ENCODE measurements at places on chromosomes 5 and 9.

DNA sequence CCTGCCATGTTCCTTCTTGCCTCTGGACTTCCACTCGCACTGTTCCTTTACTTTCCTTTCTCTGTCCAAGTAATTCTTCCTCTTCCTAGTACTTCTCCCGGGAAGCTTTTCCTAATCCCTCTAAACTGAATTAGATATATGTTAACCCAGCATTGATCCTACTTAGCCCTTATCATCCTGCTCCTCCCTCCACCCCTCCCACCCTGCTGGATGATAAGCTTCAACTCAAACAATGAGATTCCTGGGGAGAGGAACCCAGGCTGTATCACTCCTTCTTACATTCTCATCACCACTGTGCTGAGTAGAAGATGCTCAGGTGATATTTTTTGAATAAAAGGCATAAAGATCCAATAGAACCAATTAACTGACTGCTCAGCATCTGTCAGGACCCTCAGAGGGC lies 45.7 kb downstream of the CDK5RAP2 start:
- no peak for DNase-seq

GRCh38 chr9:81592887-81593266 lies 96.5 kb downstream of the TLE1 start:
- DNase-seq: no peak

DNA sequence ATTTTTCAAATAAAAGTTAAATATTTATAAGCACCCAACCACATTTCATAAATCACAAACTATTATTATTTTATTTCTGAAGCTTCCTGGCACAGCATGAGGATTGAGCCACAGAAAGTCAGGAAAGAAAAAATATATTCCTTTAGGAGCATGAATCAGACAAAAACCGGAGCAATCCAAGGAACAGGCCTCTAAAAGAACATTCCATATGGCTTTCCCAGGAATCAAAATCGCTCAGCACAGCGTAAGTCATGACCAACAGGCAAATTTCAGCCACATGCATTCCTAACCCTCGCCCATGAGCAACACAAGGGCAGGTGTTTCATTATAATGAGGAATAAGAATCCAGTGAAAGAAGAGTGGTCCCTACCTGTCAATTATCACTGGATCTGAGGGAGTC lies 26.7 kb downstream of the EBF1 start:
- no peak for DNase-seq

- no peak for DNase-seq
Measured at GRCh38 chr9:13047827-13048587, 231.5 kb downstream of the MPDZ start.

DNA sequence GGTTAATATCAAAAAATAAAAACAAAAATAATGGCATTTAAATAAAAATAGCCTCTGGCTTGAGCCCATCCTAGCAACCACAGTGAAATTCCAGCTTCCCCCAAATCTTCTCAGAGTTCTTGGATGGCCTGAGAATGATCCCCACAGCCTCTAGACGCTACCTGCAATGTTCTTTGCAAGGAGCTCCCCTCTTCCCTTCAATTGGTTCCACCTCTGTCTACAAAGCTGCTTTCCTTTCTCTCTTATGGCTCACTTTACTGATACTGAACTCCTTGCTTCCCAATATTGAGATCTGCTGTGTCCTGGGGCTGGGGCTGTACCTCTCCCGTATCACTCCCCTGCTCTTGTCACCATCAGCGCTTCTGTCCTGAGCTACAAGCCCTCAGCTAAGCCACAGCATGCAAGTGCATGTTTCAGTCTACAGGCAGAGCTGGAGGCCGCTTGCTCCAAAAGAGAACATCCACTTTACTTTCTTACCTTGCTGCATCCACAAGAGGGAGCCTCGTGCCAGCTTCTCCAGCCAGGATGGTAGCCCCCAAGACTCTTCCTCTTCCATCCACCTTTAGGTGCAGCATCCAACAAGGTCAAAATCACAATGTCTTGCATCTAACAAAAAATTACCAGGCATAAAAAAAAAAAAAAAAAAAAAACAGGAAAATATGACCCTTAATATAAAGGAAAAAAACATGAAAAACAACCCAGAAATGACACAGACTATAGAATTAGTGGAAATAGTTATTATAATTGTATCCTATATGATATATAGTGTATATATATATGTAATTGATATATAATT lies 57.4 kb upstream of the PRSS3 start:
- DNase-seq: no peak

DNA sequence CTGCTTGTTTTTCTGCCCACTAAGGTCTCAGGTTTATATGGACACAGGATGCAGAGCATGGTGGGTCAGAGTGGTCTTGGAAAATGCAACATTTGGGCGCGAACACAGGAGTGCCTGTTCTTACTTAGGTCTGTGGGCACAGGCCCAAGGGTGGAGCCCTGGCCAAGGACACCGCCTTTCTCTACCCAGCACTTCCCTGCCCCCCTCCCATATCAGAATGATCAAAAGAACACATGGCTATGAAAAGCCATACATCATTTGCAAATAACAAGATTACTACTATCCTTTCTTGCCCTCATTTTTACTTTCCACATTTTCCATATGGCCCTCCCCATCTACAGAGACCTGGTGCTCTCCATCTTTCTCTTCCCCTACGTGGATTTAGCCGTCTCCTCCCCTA lies 162.2 kb downstream of the ENC1 start:
- no peak for DNase-seq

- DNase-seq: no peak
Measured at GRCh38 chr5:55327281-55327680, 19.5 kb downstream of the MTREX start.

DNA sequence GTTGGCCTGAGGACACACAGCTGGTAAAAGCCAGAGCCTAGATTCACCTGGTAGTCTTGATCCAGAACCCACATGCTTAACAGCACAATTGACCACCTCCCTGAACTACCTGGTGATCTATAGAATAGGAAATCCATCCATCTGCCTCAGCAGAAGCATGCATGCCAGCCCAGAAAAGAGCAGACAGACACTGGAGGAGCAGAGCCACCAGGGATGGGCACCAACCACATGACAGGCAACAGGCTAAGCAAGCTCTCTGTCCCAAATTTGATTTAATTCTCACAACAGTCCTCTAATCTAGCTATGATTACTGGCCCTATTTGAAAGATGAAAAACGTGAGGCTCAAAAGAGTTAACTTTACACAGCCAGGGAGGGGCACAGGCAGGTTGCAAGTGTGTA lies 208.1 kb downstream of the SPOCK1 start:
- no peak for DNase-seq

DNA sequence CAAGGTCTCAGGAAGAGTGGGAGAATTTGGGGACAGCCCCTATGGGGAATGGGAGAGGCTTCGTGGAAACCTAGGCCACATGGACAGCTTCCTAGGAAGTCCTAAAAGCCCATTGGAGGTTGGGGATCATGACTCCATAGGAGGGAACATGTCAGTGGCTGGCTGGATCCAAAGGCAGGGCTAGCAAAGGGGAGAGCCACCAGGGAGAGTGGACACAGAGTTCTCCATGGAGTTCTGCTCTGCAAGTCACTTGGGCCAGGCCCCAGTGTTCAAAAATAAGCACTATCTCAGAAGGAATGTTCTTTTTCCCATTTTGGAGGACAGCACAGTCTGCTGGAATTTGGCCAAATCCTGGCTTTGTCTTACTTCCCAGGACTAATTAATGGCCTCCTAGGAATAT lies 140.6 kb upstream of the RAD23B start:
- DNase-seq: no peak

- DNase-seq: no peak
Measured at GRCh38 chr5:10660135-10660534, 96.3 kb downstream of the ANKRD33B start.

DNA sequence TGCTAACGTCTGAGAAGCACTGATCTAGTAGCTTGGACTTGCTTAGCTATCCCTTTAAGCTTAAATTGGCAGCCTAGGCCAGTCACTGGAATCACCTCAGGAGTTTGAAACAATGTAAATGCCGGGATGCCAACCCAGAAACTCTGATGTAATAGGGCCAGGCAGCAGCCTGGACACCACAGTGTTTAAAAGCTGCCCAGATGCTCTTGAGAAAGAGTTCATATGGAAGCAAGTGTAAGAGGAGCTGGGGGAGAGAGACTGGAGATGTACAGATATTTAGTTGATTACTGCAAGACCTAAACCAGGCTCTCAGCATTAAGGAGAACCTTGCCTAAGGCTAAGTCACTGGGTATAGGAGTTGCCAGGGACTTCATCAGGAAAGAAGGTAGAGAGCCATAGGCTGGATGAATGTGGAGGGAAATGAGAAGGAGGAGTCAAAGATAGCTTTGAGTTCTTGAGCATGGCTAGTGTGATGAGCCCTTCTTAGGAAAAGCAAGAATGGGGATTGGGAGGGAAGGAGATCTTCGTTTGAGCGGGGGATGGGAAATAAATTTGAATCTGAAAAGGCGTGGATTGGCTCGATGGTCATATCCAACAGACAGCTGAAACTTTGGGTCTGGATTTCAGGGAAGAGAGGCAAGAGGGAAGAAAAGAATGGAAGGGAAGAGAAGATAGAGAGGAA lies 392.9 kb upstream of the WWC1 start:
- DNase-seq: no peak

- no peak for DNase-seq
Measured at GRCh38 chr5:59098743-59099142, 515.9 kb downstream of the RAB3C start.

DNA sequence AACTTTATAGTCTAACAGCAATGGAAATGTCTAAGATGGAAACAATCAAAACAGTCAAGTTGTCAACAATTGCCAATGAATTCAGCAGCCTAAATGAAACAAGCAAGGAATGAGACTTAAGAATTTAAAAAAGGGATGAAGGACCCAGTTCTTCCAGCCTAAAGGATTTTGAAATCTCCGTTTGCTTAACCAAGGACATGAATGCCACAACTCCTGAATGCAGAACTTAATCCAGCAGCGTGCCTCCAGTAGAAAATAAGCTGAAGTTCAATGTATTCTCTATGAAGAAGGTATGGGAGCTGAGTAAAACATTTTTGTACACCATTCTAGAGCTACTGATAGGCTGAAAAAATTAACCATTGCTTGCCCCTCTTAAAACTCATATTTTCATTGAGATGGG lies 411.3 kb downstream of the ARHGEF28 start:
- no peak for DNase-seq

DNA sequence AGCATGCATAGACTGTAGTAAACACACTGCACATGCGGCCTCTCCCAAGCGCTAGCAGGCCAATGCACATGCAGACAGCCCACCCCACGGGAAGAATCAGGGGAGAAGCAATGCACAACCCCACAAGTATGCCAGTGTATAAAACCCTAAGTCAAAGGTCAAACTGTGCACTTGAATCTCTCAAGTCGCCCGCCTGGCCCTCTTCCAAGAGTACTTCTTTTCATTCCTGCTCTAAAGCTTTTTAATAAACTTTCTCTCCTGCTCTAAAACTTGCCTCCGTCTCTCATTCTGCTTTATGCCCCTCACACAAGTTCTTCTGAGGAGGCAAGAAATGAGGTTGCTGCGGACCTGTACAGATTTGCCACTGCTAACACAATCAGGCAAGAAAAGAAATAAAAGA lies 50.4 kb downstream of the PTPDC1 start:
- no peak for DNase-seq

GRCh38 chr5:180784497-180785097 lies 18.0 kb downstream of the MGAT1 start:
- peak; percentile 52 for DNase-seq

- DNase-seq: no peak
Measured at GRCh38 chr5:135317286-135317685, 81.7 kb downstream of the MACROH2A1 start.

DNA sequence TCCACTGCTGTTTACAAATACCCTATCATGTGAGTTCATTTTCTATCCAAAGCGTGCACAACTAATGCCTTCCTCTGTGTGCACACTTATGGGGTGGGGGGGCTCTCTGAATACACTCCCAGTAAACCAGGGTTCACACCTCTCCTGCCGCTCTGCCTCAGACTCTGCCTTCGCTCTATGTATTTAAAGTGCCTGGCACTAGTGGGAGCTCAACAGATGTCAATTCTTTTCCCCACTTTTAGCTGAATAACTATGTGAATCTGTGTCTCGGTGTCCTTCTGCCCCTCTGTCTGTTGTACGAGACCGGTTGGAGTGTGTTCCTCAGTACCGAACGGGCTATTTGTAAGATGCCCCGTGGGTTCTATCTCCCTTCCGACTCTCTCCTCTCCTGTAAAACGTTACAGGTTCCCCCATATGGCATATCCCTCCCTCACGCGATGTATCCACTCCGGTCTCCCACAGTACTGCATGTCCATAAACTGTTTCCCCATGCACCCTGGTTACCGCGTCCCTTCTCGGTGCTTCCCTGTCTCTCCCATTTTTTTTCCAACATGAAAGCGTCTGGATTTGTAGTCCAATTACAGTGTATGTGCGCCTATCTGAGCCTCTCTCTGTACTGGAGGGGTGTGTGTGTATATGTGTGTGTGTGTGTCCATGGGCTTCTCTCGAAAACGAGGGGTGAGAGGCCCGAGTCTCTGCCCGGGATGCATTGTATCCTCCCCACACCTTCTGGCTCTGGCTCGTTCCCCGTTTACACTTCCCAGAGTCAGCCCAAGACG lies 1.6 kb downstream of the ELL2 start:
- no peak for DNase-seq

DNA sequence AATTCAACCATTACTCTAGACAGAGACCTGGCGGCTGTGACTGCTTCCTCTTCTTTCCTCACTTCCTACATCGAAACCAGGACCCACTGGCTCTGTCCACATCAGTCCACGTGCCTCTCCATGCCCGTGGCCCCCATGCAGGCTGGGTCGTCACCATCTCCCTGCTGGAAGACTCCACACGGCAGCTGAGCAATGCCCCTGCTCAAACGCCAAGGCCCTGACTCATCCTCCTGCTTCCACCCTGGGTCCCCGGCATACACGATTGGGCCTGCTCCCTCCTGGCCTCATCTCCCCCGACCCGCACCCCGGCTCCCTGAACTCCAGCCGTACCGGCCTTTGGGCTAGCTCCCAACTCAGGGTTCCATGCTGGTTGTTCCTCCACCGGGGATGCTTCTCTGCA lies 67.2 kb upstream of the IER5L start:
- no peak for DNase-seq

GRCh38 chr9:123943671-123944070 lies 13.7 kb upstream of the DENND1A start:
- no peak for DNase-seq

- no peak for DNase-seq
Measured at GRCh38 chr5:17374973-17375742, 122.9 kb upstream of the TAF11L2 start.

DNA sequence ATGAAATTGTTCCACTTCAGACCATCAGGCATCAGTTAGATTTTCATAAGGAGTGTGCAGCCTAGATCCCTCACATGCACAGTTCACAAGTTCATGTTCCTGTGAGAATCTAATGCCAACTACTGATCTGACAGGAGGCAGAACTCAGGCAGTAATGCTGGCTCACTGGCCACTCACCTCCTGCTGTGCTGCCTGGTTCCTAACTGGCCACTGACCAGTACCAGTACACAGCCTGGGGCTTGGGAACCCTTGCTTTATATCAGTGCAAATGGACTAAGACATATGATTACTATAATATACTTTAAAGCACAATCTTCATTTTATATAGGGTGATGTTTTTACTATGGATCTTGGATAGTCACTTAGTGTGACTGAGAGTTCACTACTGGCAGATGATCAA lies 259.2 kb downstream of the SLCO4C1 start:
- no peak for DNase-seq

DNA sequence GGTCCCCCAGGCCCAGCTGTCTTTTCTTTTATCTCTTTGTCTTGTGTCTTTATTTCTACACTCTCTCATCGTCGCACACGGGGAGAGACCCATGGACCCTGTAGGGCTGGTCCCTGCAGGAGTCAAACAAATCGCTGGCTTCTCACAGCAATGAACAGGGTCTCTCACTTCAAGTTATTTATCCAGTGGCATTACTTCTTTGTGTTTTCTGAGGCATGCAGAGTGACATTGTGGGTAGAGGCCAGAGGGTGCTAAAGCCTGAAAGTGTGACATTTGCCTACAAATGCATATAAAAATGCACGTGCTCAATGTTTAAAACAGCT lies 127.6 kb downstream of the ST8SIA4 start:
- no peak for DNase-seq
